ENCODE measurements at places on chromosomes 7 and 10.

DNA sequence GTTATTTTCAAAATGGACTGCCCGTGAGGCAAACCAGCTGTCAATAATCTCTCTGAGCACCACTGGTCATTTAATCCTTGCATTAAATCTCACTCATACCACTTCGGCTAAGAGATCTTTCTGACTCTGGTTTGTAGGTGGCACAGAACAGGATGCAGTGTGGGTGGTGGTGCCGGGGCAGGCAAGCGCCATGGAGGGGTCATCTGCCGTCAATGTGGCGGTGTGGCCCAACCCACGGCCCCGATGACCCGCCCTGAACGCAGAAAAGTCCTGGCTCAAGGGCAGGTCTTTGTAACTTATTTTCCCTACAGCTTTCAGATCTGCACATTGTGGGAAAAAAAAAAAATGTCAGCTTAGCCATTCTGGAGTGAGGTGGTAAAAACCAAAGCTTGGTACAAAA lies 73.2 kb upstream of the MGMT start:
- no peak for DNase-seq

GRCh38 chr7:96495751-96496216 lies 173.9 kb upstream of the SLC25A13 start:
- DNase-seq, result no peak

DNA sequence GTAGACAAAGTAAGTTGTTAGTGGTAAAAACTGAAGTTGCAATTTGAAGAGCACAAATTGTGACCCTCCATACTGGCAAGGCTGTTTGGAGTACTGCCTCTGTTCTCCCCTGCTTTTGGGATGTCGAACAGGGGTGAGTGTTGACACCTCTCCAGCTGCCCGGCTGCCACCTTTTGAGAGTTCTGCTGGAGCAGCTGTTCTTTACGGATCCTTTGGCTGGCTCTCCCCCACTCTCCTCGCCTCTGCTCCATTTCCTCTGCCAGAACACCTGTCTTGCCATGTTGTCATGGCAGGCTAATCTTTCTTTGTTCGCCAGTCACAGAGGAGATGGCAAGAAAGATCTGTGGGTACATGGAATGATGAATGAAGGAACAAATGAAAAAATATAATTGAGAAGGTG lies 34.9 kb downstream of the INSYN2A start:
- no peak for DNase-seq

DNA sequence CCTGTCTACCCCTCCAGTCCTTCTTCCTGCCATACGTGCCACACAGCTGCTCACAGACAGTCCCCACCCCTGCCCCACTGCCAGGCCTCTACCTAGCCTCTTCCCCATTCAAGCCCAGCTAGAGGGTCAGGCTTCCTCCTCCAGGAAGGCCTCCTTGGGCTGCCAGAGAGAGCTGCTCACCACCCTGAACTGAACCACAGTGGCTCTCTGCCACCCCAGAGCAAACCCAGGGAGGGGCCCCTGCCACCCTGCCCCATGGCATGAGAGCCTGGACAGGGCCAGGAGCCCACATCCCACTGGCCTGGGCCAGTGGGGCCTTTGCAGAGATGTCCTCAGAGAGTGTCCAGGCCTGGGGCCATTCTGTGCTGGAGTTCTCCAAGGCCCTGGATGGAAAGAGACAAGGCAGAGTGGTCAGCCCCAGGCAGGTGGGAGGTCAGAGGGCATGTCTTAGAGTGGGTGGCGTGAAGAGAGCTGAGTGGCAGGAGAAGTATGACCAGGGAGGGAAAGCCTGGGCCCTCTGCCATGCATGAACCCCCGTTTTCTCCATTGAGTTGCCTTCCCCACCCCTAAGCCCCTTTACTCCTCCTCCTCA lies 40.4 kb downstream of the TMEM270 start:
- no peak for DNase-seq

DNA sequence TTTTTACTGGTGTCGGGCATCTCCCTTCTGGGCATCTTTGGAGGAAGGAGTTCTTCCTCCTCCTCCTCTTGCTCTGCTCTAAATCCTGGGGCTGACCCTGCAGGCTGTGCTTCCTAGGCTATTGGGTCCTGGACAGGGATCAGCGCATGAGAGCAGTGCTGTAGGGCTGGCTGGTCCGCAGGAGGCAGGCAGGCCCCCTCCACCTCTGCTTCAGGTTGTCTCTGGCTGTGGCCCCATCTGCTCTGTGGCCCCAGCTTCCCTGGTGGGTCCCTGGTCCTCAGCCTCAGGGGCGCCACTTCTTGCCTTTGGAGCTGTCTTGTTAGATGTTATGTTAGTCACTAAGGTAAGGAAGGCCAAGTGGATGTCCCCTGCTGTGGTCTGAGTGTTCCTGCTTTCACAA lies 237.3 kb upstream of the PITRM1 start:
- DNase-seq, result no peak

DNA sequence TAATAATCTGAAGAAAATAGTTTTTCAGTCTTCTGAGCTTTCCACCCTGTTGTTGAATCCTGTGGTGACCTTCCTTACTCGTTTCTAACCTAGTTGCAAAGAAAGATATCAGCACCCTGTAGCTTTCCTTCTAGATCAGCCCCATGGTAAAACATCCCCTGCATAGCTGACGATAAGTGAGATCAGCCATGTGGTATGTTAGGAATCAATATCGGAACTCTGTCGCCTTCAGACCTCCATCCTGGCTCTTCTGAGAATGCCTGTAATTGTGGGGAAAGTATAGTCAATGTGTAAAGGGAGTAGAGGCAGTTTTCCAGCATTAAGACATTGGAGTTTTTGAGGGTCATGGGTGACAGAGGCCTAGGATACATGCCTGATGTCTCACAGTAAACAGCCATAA lies 151.8 kb downstream of the LRRC4 start:
- DNase-seq, result no peak

DNA sequence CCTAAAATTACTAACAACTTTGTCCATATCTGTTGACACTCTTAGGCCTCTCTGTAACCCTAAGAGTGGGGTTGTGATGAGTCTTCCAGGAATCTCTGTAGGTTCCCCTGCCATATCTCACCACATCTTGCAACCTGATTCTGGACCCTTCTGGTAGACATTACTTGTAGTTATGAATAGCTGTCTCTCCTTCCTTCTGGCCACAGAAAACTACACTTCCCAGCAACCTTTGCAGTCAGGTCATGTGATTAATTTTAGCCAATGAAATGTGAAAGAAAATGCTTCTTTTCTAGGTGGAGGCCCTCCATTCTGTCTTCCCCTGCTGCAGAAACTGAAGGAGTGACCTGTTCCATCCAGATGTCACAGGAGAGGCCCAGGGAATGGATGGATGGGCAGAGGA lies 147.6 kb upstream of the AOAH start:
- DNase-seq, result peak; percentile 8

DNA sequence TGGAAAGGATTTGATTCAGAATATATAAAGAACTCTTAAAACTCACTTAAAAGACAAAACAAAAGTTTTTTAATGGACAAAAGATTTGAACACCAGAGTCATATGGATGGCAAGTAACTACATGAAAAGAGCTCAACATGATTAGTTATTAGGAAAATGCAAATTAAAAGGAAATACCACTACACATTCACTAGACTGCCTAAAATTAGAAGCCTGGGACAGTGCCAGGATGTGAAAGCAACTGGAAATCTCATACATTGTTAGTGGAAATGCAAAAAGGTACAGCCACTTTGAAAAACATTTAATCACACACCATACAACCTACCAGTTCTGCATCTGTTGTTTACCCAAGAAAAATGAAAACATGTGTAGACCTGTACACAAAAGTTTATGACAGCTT lies 48.8 kb downstream of the RALA start:
- no peak for DNase-seq

GRCh38 chr10:63286340-63286739 lies 153.2 kb downstream of the NRBF2 start:
- DNase-seq, result no peak

DNA sequence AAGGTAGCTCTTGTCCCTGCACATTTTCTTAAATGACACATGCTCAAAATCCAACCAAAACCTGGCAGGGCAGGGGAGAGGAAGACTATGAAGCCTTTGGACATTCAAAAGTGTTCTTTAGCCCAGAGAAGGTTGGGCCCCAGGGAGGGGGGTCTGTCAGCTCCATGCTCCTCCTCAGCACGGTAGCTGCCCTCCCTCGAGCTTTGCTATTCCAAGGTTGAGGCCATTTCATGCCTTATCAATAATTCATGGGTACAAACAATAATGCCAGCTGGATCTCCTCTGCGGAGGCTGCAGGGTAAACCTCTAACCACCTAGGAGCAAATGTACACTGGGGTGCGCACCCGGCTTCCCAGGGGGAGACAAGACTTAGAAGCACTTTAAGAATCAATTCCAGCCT lies 61.5 kb downstream of the SLIT1 start:
- no peak for DNase-seq

- no peak for DNase-seq
These were observed 7.8 kb downstream of the ATG9B start for GRCh38 chr7:151016505-151016904.

GRCh38 chr7:119421657-119422056 lies 851.3 kb upstream of the KCND2 start:
- no peak for DNase-seq

GRCh38 chr7:148831782-148832181 lies 52.3 kb downstream of the EZH2 start:
- no peak for DNase-seq

DNA sequence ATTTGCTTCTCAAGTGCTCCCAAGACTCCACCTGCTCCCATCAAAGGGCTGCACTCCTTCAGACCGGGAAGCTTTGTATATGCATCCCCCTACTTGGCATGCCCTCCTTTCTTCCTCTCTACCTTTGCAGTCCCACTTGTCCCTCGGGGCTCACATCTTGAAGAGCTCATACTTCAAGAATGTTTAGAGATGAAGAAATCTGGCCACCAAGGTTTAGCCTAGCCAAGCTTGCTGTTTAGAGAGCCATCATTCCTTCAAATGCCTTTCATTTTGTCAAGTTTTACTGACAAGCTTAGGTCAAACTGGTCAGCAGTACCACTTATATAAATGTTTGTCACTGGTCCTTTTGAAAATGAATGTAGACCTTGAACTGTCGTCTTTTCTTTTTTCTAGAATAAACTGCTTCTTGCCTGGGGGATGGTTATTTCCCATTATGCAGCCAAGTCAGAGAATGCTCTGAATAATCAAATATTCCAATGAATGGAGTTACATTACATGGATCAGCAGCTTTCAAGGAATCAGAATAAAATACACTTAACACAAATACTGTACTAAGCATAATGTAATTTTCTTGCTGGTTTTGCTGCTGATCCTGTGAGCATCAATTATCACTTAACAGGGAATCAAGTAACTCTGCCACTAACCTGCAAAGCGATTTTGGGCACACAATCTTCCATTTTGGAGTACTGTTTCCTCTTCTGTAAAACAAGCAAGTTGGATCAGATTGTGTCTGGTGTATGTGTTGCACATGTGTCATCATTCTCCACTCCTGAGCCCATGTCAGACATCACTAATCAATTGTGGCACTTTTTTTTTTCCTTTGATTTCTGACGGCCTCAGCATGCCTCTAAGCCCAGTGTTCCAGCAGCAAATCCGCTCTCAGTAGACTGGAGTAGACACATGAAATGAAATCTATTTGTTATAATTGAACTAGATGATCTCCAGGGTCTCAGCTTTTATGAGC lies 357.9 kb downstream of the PTEN start:
- DNase-seq, result no peak

GRCh38 chr10:74058658-74059057 lies 60.7 kb downstream of the VCL start:
- DNase-seq, result peak; percentile 30

GRCh38 chr10:62528441-62528840 lies 154.3 kb downstream of the ZNF365 start:
- peak; percentile 51 for DNase-seq

DNA sequence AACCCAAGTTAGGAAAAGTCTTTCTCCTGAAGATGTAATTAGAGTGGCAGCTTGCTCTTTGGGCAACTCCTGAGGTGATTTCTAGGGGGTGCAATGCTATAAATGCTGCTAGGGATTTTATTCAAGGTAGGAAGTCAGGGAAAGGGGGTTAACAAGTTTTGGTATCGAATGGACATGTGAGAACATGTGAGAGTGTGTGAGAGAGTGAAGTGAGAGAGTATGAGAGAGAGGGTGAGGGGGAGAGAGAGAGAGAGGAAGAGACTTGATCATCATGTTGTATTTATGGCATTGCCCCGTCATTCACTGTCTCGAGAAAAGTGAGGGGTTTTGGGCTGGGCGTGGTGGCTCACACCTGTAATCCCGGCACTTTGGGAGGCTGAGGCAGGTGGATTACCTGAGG lies 50.9 kb downstream of the MCU start:
- no peak for DNase-seq

- no peak for DNase-seq
These were observed 851.5 kb upstream of the COBL start for GRCh38 chr7:52168085-52168484.

GRCh38 chr10:60944058-60944909 lies at the start of gene RHOBTB1:
Gene RHOBTB1, minus strand, starts transcription at chr10:60944185. Its CDS starts 32,643 bp downstream, at chr10:60911542.
- DNase-seq, result no peak

- no peak for DNase-seq
These were observed 78.4 kb upstream of the DUSP5 start for GRCh38 chr10:110419265-110419664.

GRCh38 chr10:92517034-92517655 lies 56.7 kb downstream of the IDE start:
- peak; percentile 83 for DNase-seq

GRCh38 chr10:178208-178607 lies 43.0 kb downstream of the ZMYND11 start:
- DNase-seq, result peak; percentile 19

GRCh38 chr7:47847207-47847606 lies 101.1 kb downstream of the PKD1L1 start:
- DNase-seq, result no peak

- DNase-seq, result no peak
These were observed 12.3 kb upstream of the ADO start for GRCh38 chr10:62792261-62792660.

DNA sequence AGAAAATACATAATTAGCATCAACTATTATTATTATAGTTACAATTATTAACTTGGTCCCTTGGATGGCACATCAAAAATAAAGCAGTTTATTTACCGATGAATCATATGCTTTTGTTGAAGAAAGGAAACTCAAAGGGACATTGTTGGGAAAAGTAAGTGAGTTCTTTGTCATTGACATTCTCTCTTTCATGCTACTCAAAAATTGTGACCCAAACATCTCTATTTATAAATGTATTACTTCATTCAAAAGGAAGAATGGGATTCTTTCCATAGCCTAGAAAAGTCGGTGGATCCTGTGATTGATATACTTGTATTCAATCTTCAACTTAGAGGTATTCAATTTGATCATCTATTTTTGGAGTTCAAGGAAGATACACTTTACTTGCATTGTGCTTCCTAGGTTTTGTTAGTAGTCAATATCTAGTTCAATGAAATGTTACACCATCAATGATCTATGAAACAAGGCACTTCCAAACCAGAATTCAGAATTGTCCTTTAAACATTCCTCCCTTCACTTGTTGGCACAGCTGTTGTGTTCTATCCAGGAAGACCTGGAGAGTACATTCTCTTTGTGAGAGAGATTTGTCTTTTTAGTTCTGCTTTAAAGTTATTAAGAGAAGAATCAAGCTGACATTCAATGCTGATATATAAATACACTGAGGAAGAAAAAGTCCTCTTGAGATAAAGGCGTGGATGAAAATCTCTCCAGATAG lies 235.2 kb downstream of the TMEM26 start:
- DNase-seq, result no peak

- DNase-seq, result no peak
These were observed 132.5 kb upstream of the UNC5B start for GRCh38 chr10:71079761-71080380.

Measured in CD4-positive, alpha-beta T cell treated with Interleukin-2 at 100 ng/mL for 4 hours (primary cell).